ENCODE measurements at places on chromosomes 3 and 15.

DNA sequence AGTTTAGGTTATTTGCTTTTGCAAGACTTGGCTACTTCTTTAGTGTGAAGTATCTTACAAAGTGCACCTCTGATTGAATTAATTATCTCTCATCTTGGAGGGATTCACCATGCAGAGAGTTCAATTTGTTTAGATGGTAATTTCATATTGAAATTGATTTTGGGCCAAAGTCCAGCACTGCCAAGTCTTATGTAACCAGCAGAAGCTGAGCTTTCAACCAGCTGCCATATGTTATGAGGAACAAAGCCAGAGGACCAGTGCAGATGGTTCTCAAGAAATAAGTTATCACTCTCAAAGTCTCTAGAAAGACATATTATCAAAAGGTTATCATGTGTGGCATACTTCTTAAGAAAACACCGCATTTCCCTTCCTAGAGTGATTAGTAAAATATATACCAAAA, 29.0 kb downstream of the ABHD6 start:
- DNase-seq = no peak

GRCh38 chr3:35601959-35602358, 37.4 kb upstream of the ARPP21 start:
- DNase-seq = no peak

- DNase-seq = no peak
Measured at GRCh38 chr3:10194328-10195071, 29.8 kb downstream of the IRAK2 start.

DNA sequence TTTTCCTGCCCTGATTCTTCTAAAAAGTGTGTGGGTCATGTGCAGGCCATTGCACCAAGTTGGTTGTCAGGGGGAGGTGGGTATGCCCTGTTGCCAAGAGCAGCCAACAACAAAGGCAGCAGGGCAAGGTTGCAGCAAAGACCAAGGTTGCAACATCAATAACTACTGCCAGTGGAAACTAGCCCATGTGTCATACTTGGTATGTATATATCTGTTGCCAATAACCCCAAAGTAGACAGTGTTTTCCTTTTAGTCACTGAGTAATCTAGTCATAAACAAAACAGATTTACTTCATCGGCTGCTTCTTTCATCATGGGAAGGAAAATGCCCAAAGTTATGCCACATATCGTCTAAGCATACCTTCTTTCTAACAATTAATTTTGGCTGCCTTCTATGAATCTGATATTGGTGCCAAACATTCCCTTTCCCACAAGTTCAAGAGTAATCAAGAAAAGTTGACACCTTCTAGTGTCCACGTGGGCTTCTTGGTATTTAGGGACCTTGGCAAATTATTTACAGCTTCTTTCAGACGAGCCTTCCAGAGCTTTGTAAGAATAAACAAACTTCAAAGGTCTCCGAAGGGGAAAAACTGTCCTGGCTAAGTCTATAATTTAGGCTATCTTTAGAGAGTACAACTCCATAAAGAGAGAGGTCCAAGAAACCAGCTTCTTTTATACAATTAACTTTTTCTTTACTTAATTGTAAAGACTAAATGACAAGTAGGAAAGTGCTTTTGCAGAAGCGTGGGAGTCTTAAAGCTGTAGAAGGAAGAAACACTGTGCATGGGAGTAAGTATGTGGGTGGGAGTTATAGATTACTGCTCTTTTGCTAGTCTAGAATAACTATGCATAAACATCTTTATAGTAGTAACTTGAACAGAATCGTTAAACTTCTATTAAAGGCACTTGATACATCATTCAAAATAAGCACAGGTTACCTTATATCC, 10.0 kb upstream of the MBNL1 start:
- DNase-seq = no peak

GRCh38 chr3:134080761-134081160, 51.0 kb upstream of the SLCO2A1 start:
- DNase-seq = no peak

DNA sequence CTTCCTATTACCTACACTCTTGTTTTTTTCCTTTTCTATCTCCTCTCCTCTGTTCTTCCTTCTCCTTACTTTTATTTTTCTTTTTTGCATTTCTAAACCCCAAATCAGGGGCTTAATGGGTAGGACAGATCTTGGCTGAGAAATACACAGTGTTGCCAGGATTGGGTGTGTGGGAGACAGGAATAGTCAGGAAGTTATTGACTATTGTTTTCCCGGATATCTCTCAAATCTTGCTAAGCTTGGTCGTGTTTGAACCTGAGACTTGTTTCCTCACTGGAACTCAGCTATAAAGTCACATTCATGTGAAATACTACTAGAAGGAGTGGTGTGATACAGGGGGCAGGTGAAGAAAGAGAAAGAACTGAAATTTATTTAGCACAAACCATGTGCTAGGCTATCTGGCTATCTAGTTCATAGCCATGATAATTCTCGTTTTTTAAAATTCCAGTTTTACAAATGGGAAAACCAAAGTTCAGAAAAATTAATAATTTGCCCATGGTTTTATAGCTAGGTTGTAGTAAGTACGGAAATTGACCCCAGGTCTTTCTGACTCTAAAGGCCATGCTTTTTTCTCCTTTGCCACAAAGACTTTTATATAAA, 343.2 kb upstream of the UMPS start:
- no peak for DNase-seq

- no peak for DNase-seq
Measured at GRCh38 chr3:100032243-100032642, 82.1 kb downstream of the FILIP1L start.

DNA sequence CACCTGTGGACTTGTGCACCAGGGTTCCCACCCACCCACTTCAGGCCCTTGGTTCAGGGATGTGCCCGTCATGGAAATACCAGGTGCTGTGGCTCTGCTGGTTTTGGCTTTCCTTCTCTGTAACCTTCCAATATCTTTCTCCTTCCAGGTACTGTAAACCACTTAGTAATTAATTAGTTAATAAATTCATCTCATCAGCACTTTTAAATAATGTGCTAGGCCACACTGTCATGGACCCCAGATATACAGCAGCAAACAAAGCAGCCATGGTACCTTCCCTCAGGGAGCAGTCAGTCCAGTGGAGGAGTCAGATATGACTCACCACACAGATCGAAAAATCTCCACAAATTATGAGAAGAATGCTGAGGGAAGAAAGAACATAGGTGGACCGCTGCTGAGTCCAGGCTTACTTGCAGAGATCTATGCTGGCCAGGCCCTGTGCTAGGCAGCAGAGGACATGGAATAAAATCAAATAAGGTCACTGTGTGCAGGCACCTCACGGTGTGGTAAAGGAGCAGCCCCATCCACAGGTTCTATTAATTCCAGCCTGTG, 6.8 kb upstream of the GATA2 start:
- no peak for DNase-seq

DNA sequence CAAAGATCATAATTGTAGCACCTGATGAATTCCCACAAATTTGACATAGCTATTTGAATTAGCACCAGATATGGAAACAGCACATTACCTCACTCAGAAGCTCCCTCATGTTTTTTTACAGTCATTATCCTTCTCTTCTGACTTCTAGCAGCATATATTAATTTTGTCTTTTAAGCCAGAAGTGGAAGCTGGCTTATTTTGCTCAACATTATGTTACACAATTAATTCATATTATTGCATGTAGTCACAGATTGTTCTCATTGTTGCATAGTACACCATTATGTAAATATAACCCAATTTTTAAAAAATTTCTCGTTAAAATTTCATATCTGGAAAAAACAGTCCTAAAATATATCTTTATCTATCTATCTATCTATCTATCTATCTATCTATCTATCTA, 762.3 kb downstream of the TUSC7 start:
- DNase-seq = no peak

DNA sequence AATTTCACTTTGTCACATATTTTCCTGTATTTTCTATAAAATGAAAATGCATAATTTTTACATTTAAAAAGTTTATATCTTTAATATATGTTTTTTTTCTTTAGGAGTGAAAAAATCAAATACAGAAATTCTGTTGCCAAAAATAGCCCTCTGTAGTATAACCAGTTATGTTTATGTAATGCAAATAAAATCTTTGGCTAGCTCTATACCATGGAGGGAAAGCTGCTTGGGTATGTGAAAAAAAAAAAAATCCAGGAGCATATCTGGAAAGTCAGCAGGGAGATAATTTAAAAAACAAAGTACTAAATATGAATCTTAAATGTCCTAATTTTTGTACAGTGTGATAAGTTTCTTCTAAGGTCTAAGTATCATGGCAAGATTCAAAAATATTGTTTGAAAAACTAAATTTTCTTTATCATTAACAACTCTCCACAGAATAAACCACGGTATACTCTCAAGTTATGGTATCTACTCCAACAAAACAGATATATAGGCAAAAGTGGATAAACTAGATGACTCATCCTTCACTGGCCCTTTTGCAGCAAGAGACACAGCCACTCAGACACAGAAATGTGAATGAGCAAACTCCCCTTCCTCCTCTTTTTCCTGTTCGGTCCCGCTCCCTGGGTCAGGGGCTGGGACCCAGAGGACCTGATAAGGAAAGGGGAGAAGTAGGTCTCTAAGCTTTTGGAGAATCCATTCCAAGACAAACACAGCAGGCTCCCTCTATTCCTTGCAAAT, 66.6 kb downstream of the PDZRN3 start:
- no peak for DNase-seq

GRCh38 chr15:60883691-60884640, 345.1 kb downstream of the RORA start:
- DNase-seq = no peak

DNA sequence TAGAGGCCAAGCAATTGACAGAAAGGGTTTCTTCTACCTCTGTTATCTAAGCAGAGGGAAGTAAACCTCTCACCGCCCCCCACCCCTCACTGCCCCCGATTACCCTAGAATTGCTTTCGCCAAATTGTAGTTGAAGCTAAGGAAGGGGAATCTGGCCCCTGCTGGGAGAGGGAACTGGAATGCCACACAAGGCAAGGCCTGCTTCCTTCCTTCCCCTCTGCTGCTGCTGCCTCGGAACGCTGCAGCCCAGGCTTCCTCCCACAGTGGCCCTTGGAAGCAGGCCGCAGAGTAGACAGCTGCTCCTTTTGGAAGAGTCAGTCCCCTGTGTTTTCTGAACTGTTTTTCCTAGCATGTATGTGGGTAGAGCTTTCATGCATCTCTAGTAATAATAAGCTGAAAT, 21.6 kb downstream of the RLBP1 start:
- DNase-seq = no peak

DNA sequence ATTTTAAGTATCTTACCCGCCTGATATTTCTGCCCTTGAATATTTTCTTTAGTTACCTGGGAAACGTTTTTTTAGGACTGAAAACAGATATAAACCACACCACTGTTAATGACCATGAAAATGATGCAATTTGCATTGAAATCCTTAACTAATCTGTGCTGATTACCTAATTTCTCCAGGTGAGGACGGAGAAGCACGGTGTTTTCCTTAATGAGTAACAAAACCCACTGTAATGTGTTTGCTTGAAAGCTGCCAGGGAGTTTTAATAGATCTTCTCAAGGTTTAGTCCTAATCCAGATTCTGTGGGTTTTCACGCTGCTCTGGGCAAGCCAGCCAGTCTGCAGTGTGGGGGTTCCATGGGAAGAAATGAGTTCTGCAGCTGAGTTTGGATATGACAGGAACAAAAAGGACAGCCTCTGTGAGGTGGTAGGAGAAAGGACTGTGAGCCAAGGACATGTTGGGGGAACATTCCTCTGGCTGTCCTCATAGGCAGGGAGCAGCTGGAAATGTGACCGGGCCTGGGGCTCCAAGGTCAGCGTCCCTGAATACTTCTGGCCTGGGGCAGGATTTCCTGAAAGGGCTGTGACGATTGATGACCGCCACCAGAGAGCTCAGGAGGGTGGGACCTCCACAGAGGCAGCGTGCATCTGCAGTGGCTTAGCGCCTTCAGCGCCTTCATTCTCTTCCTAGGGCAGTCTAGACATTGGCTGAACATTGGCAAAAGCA, 18.6 kb downstream of the THSD4 start:
- no peak for DNase-seq

DNA sequence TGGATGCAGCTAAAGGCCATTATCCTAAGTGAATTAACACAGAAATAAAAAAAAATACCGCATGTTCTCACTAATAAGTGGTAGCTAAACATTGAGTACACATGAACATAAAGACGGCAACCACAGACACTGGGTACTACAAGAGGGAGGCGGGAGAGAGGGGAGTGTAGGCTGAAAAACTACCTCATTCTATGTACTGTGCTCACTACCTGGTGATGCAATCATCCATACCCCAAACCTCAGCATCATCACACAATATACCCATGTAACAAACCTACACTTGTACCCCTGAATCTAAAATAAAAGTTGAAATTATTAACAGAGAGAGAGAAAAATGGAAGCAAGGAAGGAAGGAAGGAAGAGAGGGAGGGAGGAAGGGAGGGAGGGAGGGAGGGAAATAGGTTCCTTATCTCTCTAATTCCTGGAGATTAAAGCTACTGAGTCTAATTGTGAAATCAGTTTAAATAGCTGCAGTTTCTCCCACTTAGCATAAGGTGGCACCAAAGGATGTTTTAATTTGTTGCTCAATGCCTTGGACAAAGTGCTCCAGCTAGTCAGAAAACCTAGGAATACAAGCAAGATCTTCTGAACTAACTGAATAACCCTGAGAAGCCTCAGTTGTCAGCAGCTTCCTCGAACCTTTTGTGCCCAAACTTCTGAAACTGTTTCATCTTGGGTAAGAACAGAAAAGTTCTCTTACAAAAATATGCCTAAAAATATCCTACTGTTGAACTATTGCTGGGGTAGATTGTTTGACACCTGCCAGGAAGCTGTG, 79.4 kb upstream of the ATP11B start:
- DNase-seq = no peak

- no peak for DNase-seq
Measured at GRCh38 chr3:23202203-23202920, 765 bp upstream of the UBE2E2 start.

- no peak for DNase-seq
Measured at GRCh38 chr3:46993292-46993691, 13.8 kb downstream of the NBEAL2 start.

- no peak for DNase-seq
Measured at GRCh38 chr3:156620260-156620659, 54.1 kb upstream of the TIPARP start.

DNA sequence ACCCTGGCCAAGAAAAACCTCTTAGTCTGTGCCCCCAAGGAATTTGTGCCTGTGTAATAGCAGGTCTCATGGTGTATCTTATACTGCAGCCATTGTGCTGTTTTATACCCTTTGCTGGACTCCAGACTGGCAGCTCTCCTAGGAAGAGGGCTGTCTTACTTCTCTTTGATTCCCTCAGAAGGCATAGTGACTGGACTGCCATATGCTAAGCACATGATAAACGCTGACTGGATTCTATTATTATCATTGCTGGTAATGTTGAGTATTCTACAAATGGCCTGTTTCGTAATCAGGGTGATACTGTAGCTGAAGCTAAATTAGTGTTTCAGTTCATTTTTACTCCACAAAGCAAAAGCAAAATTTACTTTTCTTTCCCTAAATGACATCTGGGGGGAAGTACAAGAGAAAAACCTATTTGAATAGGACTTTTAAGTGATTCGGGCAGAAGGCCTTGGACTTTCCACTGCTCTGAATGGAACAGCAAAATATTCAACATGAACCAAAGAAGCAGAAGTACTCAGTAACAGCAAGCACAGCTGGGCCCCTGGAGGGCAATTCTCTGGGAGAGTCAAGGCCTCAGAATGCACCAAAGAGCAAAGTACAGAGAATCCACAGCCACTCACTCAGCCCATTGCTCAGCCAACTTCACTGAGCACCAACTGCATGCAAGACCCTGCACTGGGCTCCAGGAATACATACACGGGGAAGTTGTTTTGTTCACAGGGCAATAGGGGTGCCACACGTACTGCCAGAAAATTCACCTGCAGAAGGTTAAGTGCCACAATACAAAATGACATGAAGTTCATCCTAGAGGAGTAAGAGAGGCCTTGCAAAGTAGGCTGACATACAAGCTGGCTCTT, 7.9 kb upstream of the BCL2A1 start:
- no peak for DNase-seq

Measured in cortex of kidney (tissue), 1 donor.